SHP77 treated with DMSO at 0.1 percent for 48 hours (cell line): ENCODE measurements at places on chromosomes 16 and 17.

DNA sequence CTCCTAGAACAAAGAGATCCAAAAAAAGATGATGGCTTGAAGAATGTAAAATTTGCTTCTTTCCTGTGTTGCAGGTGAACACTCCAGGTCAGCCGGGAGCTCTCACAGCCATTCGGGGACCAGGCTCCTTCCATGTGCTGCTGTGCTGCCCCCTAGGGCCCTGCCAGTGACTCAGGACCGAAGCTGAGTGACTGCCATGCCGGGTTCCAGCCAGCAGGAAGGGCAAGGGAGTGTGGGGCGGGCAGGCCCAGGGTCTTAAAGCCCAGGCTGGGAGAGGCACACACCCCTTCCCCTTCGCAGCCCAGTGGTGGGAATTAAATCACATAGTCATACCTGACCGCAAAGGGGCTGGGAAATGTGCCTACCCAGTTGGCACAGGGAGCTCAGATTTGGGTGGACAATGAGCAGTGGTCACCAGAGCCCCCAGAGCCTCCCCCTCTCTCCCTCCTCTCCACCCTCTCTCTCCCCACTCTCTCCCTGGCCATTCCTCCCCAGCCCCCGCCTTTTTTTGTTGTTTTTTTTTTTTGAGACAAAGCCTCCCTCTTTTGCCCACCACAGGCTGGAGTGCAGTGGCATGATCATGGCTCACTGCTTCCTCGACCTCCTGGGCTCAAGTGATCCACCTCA lies 11.5 kb downstream of the EPOP start:
- peak; percentile 58 for DNase-seq

GRCh38 chr17:82668024-82668630 lies 19.9 kb upstream of the WDR45B start:
- DNase-seq = no peak

DNA sequence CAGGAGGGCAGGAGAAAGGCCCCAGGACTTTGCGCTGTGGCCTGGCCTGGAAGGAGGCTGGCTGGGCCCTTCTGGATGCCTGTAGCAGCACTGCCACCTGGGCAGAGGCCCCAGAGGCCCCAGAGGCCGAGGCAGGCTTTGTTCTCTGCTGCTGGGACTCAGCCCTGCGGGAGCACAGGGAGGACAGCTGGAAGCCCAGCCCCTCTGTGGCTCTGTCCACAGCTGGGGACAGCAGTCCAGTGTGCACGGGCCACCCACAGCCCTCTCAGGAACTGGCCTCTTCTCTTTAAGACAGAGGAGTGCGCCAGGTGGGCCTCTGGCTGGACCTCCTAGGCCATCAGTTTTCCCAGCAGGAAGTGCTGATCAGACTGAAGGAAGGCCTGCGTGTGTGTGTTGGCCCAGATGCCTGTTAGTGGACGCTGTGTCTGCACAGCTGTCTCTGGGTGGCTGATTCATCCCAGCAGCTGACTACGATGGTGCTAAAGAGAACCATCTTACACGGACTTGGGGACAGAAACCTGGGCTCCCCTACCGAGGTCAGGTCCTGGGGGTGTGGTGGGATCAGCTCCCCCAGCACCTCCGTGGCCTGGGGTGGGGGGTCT lies 26.9 kb upstream of the ZNF750 start:
- peak; percentile 78 for DNase-seq

- DNase-seq = no peak
Observed at GRCh38 chr16:56370185-56370874, 55.0 kb downstream of the AMFR start.

DNA sequence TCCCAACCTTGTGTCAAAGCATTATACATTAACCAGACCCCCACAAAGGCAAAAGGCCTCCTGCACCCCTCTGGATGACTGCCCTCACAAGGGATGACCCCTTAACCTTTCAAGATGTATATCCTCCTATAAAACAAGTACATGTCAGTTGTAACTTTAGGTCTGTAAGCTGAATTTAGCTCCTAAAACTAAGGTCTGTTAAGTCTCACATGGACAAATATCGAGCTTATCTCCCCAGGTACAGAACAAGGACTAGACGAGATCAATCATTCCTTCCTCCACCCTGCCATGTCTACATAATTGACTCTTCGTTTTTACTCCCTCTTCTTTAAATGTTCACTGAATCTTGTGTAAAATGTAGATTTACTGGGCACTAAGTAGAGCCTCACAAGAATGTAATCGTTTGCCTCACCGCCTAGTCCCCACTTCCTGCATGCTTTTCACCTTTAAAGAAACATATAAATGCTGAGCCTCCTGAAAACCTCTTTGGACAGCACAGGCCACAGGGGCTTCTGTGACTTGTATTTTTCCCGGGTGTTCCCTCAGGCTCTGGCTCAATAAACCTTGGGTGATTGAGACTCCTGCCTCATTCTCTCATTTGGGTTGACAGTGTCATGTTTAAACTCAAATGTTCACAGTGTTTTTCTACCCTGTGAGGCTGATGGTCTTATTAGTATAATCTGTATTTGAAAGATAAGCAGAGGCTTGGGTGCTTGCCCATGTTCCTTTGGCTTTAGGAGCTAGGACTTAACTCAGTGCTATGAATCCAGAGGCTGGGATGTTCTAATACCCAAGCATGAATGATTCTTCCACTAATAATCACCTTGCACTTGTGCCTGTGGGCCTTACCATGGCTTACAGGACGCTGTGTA lies 37.6 kb downstream of the MMD start:
- no peak for DNase-seq

DNA sequence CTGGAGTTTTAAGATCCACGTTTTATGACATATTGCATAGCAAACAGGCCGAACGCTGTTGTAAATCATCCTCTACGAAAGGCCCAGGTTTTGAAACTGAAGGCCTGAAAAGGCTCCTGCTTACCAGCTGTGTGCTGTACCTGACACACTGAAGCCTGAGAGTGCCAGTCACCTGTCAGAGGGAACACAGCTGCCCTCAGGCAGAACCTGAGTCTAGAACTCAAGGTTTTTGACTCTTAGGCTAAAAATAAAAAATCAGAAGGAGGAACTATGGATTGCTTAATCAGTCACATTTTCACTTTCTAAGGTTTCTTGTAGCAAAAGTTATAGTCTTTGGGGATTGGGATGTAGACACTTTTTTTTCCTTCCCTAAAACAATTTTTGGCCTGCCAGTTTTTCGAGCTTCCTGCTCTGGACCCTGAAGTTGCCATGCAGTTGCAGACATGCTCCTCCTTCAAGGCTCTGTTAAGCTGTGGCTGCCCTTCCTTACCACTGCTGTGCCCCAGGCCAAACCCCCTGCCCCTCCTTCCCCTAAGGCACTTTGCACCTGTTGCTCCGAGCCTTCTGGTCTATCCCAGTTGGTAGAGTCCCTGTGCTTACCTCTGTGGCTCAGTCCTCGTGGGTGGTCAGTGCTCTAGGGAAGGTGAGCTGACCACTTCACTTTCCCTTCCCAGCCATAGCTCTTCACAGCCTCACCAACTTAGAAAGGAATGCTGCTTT lies 56.6 kb downstream of the TENT4B start:
- no peak for DNase-seq

- DNase-seq = no peak
Observed at GRCh38 chr16:84766978-84767773, 52.6 kb upstream of the CRISPLD2 start.

- no peak for DNase-seq
Observed at GRCh38 chr17:16419074-16419928, 3.9 kb downstream of the TRPV2 start.

DNA sequence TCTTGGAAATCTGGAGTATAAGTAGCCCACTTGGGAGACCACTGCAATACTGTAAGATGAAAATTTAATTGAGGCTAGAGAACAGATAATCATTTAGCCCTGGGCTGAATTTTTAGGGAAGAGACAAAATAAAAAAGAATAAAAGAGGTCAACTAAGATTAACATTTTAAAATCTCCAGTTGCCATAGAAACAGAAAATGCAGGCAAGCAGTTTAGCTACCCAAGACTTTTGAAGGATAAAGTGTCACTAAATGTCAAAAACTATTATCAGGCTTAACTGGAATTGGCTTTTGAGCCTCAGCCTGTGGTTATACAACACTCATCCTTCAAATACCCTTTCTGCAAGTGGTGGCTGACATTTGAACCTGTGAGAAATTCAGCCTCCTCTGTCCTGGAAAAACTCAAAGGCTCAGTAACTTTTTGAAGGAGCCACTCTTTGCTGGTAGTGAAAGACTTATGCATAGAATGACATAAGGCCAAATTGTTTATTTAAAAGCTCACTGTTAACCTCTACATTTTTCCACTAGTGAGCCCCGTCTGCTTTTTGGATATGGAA lies 220.7 kb upstream of the KCNJ16 start:
- DNase-seq = no peak

- no peak for DNase-seq
Observed at GRCh38 chr16:14015033-14015432, 56.1 kb upstream of the MRTFB start.

GRCh38 chr16:4646773-4647643 lies 22.4 kb downstream of the MGRN1 start:
- no peak for DNase-seq

- no peak for DNase-seq
Observed at GRCh38 chr16:17289674-17290635, 180.8 kb downstream of the XYLT1 start.

DNA sequence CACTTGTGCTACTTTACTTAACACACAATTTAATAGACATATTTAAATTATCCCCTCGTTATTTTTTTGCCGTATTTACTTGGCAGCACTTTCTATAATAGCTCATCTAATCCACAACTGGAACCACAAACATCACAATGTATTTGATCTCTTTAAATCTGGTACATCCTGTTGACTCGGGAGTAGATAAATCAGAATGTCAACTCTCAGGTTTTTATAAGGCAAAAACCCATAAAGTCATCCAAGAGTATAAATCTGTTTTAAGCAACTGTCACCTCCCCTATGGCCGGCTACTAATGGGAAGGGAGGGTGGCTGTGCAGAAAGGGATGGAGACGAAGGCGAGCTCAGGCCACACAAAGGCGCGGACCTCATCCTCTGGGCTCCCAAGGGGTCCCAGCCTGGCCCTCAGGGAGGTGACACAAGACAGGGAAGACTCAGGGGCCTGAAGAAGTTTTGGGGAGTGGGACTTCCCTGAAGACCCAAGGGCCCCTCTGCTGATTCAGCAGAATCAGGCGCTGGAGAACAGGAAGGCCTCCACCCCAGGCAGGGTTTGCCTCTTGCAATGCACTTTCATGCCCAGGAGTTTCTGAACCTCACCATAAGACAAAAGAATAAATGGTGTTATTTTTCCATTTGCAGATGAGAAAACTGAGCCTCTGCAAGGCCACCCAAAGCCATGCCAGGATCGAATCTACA lies 122.5 kb downstream of the ZNF423 start:
- DNase-seq = no peak

- no peak for DNase-seq
Observed at GRCh38 chr17:56111706-56112485, 41.4 kb upstream of the ANKFN1 start.

DNA sequence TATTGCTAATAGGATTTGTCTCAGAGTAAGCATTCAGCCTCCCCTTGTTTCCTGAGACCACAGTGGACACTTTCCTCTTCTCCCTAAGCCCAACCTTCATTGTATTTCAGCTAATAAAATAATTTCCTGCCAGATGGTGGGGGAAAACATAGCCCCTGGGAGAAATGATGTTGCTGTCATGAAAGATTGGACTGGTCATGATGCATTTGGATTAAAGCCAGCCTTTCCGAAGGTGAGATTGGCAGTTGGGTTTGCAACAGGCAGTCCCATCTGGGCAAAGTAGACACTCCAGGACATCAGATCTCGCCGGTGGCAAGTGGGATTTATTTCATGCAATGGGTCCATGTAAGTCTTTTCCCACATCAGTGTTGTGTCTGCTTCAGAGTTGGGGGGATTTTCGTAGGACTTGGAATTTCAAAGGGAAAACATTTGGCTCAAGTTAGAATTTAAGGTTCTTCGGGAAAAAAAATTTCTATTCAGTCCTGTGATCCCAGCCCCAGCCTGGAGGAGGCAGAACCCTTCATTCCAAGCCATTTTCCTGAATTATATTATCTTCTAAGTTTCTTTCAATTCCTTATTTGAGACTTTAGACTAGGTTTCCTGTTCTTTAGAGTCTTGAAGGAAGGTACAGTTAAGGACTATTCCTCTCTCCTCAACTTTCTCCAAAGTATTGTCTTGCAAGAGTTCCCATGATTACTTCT lies 391.7 kb downstream of the XYLT1 start:
- DNase-seq = no peak

DNA sequence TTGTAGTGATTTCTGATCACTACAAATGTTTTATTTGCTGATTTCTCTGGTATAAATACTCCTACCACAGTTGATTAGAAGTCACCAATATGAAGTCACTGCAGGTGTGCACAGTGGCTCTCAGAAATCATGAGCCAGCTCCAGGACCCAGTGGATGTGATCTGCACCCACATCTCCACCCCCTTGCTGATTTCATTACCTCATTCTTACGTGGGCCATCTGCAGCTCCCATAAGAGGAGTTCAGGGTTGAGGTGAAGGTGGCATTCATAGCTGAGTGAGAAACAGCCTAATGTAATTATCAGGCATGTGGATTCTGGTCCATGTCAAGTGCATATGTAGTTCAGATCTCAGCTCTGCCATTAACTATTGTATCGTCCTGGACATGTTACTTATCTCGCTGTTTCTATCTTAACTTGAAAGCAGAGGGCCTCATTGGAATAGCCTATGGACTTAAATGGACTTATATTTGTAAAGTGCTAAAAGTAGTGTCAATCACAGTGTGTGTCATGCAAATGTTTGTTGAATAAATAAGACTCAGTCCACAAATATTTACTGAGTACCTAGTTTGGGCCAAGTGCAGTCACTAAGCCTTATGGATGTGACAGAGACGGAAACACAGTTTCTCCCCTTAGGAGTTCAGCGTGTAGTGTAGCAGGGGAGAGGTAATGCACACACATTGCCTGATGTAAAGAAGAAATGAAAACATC lies 40.7 kb upstream of the ZKSCAN2 start:
- DNase-seq = no peak

GRCh38 chr17:46273541-46274236 lies 21.2 kb upstream of the LRRC37A start:
- no peak for DNase-seq

DNA sequence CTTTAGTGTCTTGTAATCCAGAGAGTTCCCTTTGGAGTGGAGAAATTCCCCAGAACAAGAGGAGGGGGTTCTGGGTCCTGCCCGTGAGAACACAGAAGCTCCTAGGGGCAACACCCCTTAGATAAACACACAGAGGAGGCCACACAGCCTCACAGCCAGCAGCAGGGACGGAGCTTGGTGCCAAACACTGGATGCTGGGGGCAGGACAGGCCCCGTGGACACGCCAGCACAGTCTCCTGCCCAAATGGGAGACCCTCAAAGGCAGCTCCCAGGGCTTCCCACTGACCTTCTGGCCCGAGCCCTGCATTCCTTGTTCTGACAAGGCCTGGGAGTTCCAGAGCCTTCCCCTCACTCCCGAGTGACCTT lies 31.8 kb upstream of the JPH3 start:
- DNase-seq = no peak

DNA sequence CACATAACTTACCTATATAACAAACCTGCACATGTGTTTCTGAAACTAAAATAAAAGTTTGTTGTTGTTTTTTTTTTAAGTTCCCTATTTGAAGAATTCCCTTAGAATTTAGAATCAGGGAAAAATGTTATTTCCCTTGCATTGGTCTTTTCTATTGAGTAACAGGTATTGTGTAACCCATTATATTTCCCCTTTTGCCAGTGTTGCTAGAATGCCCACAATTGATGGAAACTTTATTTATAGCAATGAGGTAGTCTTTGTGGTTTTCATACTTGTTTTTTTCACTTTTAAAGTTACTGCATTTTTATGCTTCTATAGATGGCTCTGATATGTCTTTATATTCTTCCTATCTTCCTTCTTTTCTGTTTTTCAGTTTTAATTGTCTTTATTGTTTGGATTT lies 3.9 kb downstream of the NLRP1 start:
- DNase-seq = no peak
